AG09309 (cell line): ENCODE measurements at places on chromosomes 6 and 20.

DNA sequence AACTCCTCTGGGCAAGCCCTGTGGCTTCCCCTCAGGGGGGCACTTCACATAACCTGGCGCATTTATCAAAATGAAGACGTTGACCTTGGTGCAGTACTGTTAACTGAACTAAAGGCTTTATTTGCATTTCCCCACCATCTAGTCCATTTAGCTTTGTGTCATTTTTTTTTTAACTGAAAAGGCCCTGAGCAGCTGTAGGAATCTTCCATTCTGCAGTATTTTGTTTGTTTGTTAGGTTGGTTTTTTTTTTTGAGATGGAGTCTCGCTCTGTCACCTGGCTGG, 10.7 kb downstream of the TMEM181 start:
- DNase-seq, result no peak

GRCh38 chr6:157080986-157081391, 242.3 kb downstream of the TMEM242 start:
- no peak for DNase-seq

DNA sequence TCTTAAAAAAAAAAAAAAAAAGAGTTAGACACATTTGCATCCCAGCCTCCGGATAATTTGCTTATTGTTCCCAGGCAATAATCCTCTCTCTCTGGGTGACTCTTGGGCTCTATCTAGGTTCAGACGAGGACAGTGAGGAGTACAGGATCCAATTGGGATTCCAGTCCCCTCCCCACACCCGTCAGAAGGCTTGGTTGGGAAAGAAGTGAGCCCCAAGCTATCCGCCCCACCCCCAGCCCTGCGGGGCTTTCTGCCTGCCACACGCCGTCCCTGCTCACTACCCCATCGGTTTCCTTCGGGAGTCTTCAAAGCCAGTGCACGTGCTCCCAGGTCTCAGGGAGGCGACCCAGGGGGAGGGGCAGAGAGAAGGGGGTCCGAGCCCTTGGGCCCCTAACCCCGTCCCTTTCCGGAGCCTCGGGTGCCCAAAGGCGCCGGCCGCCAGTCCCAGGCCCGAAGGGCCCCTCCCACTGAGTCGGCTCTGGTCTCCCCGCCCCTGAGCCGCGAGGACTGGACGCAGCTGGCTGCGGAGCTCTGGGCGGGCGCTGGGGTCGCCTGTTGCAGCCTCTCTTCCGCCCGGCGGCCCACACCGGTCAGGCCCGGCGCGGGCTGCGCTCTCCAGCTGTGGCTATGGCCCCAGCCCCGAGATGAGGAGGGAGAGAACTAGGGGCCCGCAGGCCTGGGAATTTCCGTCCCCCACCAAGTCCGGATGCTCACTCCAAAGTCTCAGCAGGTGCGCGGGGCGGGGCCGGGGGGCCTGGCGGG, 2.5 kb downstream of the MYMX start:
- no peak for DNase-seq

- DNase-seq, result no peak
These were observed 17.5 kb downstream of the KIAA1755 start for GRCh38 chr20:38242848-38243708.
